ENCODE measurements at places on chromosomes 2 and 18.

DNA sequence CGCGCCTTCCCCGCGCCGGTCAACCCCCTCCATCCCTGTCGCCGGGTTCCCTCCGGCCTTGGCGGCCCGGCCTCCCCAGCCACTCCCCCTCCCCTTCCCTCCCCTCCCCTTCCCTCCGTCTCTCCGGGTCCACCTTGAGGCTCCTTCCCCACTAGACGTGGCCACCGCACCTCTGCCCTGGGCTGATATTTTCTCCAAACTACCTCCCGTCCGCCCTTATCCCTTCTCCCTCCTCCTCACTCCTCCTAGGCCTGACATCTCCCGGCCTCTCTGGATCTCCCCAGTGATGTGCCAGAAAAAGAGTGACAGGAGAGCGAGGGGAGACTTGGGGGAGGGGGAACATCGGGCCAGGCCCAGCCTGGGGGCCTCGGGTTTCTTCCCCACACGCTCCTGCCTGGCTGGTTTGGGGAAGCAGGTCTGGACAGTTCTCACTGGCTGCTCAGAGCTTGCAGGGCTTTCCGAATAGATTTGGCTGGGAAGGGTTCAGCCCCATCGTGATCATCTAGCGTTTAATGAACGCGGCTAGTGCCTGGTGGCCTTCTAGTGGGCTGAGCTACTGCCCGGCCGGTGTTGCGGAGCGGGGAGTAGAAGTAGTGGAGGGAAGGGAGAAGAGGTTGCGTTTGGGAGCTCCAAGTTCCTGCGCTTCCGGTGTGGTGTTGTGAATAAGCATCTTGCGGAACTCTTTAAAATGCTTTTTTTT lies 641 bp downstream of the MAPRE3 start:
- DNase-seq: no peak

DNA sequence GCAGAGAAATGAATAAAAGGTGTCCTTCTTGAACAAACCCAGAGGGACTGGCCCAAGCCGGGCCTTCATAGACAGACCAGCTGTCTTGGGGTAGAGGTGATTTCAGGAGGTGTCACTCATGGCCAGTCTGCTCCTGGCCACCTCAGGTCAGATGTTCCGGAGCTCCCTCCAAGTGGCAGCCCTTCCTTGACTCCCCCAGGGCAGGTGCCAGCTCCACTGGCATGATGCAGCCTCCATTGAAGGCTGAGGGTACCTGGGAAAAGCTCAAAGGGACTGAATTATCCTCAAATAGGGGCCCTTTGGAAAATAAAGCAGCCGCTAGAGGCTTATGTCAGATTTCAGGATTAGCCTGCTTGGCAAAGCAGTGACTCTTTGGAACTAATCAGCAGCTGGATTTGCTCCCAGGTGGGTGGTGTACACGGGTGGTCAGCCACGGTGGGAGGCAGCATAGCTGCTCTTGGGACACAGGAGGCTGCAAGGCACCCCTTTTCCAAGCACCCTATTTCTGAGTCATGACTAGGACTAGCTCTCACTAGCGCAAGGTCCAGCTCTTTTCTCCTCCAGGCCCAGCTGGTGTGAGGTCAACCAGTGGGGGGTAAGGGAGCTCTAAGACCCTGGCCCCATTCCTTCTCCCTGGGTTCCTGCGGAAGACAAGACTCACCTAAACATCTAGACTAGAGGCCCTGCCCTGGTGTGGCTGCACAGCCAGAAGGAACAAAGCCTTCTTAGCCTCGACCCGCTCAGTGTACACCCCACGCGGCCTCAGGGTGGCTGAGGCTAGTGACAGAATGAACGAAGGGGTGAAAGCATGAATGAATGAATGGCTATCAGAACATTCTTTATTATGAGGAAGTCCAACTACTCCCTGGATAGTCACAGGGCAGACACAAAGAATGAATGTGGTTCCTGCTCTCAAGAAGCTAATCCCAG lies 29.3 kb downstream of the HS1BP3 start:
- no peak for DNase-seq

DNA sequence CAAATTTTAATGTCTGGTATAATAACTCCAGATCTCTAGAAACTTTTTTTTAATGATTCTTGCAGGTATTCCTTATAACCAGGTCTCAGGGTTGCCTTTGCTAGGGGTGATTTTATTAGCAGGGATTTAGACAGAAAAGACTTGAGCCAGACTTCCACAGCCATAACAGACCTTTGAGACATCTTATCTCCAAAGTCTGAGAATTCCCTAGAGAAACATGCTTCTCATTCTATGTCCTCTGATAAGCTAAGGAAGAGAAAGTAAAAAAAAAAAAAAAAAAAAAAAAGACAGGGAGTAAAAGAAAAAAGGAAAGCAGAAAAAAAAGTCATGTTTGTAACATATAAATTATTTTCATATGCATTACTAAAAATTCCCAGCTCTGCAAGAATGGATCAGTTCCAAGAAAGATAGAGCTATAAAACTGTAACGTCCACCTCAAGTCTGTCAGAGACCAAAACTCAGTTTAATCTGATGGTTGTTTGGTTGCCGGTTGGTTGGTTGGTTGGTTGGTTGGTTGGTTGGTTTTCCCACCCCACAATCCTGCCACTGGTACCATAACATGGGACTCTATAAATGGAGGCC lies 153.8 kb downstream of the COL6A3 start:
- DNase-seq: no peak

DNA sequence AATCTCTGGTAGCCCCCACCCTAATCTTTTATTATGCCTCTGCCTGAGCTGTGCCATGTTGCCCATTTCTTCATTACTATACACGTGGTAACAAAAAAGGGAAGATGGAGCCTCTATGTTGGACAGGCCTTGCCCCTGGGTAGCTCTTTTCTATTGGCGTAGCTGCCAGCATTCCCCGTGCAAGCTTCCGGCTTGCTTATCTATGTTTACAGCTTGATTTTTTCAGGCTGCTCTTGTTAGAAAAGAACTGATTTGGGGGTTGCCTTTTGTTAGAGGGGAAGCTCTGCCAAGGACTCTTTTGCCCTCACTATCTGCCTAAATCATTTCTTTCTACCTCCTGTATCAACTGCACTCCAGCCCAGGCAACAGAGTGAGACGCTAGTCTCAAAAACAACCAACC lies 45.5 kb upstream of the ZSWIM2 start:
- DNase-seq: no peak

DNA sequence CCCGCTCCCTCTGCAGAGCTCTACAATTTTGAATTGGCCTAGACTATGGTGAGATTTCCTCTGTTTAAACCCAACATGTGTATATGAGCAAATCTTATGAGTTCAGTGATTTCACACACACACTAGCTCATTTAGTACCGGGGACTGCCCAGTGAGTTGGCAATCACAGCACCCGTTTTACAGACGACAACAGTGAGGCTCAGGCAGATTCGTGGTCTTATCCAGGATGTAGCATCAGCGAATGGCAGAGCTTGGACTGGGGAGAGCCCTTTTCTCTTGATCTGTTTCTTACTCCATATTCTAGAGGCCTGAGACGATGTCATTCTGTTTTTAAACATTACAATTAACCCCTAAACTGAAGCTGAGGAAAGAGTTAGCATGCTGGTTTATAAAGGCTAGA lies 419.9 kb downstream of the NBAS start:
- peak; percentile 42 for DNase-seq

- no peak for DNase-seq
Observed at GRCh38 chr2:232438091-232438490, 17.9 kb upstream of the ALPI start.

GRCh38 chr2:201254081-201254730 lies 6.1 kb upstream of the CASP8 start:
- DNase-seq: no peak

GRCh38 chr18:75035928-75036327 lies 173.0 kb downstream of the PTGR3 start:
- DNase-seq: no peak

DNA sequence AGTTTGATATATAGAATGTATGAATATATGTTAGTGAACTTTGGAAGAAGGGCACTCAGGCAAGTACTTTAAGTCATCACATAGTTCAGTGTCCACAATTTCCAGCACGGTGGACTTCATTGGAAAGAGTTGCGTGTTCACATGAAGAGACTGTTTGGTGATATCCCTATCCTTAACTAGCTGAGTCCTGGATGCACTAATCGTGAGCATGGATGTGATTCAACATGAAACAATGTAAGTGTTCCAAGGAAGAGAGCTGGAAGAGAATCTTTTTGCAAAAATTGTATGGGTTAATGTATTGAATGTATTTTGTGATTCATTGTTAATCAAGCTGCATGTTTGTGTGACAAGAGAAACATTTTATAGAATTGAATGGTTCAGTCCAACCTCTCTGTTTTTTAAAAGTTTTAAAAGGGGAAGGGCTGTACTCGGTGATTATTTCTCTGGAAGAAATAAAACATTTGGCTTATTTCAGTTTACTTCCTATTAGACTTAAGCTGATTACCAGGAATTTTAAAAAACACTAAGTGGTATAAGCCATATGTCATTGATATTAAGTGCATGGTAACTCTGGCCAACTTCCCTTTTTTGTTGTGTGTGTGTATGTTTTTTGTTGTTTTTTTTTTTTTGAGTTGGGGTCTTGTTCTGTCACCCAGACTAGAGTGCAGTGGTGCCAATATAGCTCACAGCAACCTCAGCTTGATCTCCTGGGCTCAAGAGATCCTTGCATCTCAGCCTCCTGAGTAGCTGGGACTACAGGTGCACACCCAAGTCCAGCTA lies 8.6 kb downstream of the XRCC5 start:
- no peak for DNase-seq

DNA sequence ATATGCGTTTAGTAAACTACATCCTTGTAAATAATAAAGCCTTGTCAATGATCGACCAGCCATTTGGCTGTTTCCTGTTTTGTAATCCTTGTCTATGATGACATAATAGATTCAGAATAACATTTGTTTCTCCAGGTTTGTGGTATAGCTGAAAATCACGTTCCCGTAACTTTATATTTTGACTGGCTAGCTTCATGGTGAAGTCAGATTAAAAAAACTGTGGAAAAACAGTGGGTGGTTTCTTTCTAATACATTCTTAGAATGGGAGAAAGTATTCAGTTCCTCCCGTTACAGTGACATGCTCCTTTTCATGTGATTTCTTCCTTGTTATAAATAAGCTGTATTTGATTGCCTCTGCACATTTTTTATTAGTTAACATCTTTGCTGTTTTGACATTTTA lies 366.9 kb downstream of the NYAP2 start:
- no peak for DNase-seq

- no peak for DNase-seq
Observed at GRCh38 chr2:84175970-84176369, 283.1 kb downstream of the SUCLG1 start.
